SK-N-DZ (cell line): ENCODE measurements at places on chromosomes 1 and 21.
A peak's percentile ranks its signal among the peaks of the same experiment; 100 is the strongest.

DNA sequence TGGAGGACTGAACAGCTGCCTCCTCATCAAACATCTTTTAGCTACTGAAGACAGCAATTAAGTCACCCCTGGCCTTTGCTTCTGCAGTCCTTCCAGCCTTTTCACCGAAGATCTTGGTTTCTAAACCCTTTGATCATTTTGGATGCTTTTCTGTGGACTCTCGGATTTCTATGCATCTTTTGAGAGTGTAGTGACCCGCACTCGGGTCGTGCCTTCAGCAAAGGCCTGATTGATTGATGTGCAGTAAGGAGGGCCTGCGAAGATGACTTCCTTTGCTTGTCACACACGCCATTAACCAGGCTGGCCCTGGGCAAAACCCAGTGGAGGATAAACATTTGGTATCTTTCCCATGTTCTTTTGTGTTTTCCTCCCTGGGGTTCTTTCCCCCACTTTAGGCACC lies 157.5 kb upstream of the CD34 start:
- DNase-seq, result no peak

GRCh38 chr21:43866260-43866629 lies 1.2 kb downstream of the AGPAT3 start:
- DNase-seq, result no peak

DNA sequence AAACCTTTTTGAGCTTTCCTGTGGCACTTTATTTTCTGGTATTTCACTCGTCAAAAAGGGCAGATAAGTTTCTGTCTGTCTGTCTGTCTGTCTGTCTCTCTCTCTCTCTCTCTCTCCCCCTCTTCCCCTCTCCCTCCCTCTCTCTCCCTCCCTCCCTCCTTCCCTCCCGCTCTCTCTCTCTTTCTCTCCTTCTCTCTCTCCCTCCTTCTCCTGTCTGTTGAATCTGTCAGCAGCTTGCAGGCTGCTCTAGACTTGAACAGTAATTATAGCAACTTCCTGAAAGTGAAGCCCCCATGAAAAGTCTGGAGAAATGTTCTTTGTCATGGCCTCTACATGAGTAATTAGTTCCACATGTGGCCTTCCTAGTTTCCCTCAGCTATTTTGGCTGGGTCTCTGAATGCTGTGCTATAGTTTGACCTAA lies 275.2 kb upstream of the C1orf105 start:
- DNase-seq, result peak; percentile 38

- DNase-seq, result no peak
Measured at GRCh38 chr1:150628766-150629114, 672 bp downstream of the ENSA start.
